ENCODE measurements at places on chromosomes 7 and 10. TPM values are rescaled to one million over a fixed set of nuclear protein-coding genes. Genes with fewer than 3 reads are reported as not detected.

The COL13A1 gene
- 42.1 TPM for total RNA-seq

The GSTO2 gene
- 13.5 TPM for total RNA-seq

The VAX1 gene
- total RNA-seq: not detected

The DRGX gene
- not detected for total RNA-seq

The PRTFDC1 gene
- total RNA-seq: 12.5 TPM

The SUN1 gene
- total RNA-seq: 349 TPM

The NFE2L3 gene
- total RNA-seq: 6.5 TPM

The GBX1 gene
- total RNA-seq: not detected

The CACNA2D1 gene
- 33.4 TPM for total RNA-seq

The IFIT1B gene
- total RNA-seq: 3.7 TPM

The SCIN gene
- total RNA-seq: 16.4 TPM

The GNGT1 gene
- total RNA-seq: not detected

The SH3PXD2A gene
- 47.6 TPM for total RNA-seq

The CYP3A7 gene
- 0.64 TPM for total RNA-seq

Measured in lung (tissue), 17 donors.